ENCODE measurements at places on chromosomes 12 and 14. TPM values are rescaled to one million over a fixed set of nuclear protein-coding genes. Genes with fewer than 3 reads are reported as not detected.

The TMEM121 gene
- 5.8 TPM for total RNA-seq

The TMTC1 gene
- total RNA-seq, result 44.1 TPM

The TWF1 gene
- total RNA-seq, result 136 TPM

The PSMC1 gene
- 120 TPM for total RNA-seq

The RILPL1 gene
- 16.6 TPM for total RNA-seq

The C12orf56 gene
- 0.49 TPM for total RNA-seq

The CHGA gene
- total RNA-seq, result not detected

The ZNF384 gene
- total RNA-seq, result 27.1 TPM

The MUCL1 gene
- not detected for total RNA-seq

The TOMM20L gene
- total RNA-seq, result not detected

The WNT5B gene
- total RNA-seq, result 507 TPM

The PLEKHG7 gene
- total RNA-seq, result not detected

The IL22 gene
- total RNA-seq, result not detected

The OTOGL gene
- total RNA-seq, result 0.36 TPM

The DTX1 gene
- total RNA-seq, result under 0.01 TPM

The SCNN1A gene
- 0.85 TPM for total RNA-seq

The NAV3 gene
- total RNA-seq, result 88.6 TPM

The KRT83 gene
- not detected for total RNA-seq

The TPH2 gene
- not detected for total RNA-seq

The SYT10 gene
- total RNA-seq, result not detected

The GDF3 gene
- not detected for total RNA-seq

The SLC7A8 gene
- 17.4 TPM for total RNA-seq

The CIPC gene
- 22.1 TPM for total RNA-seq

The GCN1 gene
- total RNA-seq, result 145 TPM

The GALNT9 gene
- not detected for total RNA-seq

The ZNF605 gene
- total RNA-seq, result 15.1 TPM

The SLC17A8 gene
- not detected for total RNA-seq

The USP44 gene
- 0.12 TPM for total RNA-seq

The SDR9C7 gene
- not detected for total RNA-seq

The DIP2B gene
- 32.3 TPM for total RNA-seq

The TAS2R31 gene
- 10.9 TPM for total RNA-seq

The SCARB1 gene
- total RNA-seq, result 16.2 TPM

The HOXC11 gene
- total RNA-seq, result not detected

The OR10AD1 gene
- not detected for total RNA-seq

The HOXC4 gene
- total RNA-seq, result 0.24 TPM

The OR4K5 gene
- not detected for total RNA-seq

The KLRB1 gene
- total RNA-seq, result not detected

The GPR68 gene
- 3.4 TPM for total RNA-seq

The TAS2R30 gene
- total RNA-seq, result 8.8 TPM

The TAS2R42 gene
- total RNA-seq, result not detected

The OR4Q2 gene
- not detected for total RNA-seq

The STYK1 gene
- total RNA-seq, result 4.9 TPM

The MLXIP gene
- total RNA-seq, result 9.7 TPM

Data from hair follicle dermal papilla cell (primary cell).